ENCODE measurements at places on chromosomes 12 and 14. TPM values are rescaled to one million over a fixed set of nuclear protein-coding genes. Genes with fewer than 3 reads are reported as not detected.
A peak's percentile ranks its signal among the peaks of the same experiment; 100 is the strongest.

- H3K4me1 ChIP-seq: no peaks in the 10 kb centered on the region
- H3K36me3 ChIP-seq: no peaks in the 10 kb centered on the region
- DNase-seq: no peak
These were observed 1.0 kb downstream of the SERPINA5 start for GRCh38 chr14:94582199-94582750.

GRCh38 chr12:27635349-27635972 lies 60.8 kb upstream of the REP15 start:
- no peak overlapping the region for H3K27ac ChIP-seq
- no peaks in the 10 kb centered on the region for H3K36me3 ChIP-seq
- DNase-seq: no peak
- H3K4me3 ChIP-seq: no peak overlapping the region
- H3K4me1 ChIP-seq: no peaks in the 10 kb centered on the region

DNA sequence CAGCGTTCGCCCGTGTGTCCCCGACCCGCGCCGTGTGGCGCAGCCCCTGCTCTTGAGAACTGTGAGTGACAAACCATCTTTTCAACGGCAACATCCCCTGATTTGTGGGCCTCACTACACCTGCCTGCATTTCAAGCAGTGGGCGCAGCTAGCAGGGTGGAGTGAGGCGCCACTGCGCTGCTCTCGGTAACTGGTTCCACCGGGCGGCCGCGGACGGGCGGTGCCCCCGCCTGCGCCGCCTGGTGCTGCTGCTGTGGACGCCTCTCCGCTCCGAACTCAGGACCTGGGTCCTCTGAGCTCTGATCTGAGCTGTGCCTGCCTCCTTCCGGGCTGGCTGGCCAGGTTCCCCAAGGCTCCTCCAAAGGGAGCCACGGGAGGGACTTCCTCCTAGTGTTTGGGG lies 5.9 kb upstream of the DEGS2 start:
- no peaks in the 10 kb centered on the region for H3K36me3 ChIP-seq
- H3K27ac ChIP-seq: no peak overlapping the region
- DNase-seq: no peak
- H3K4me3 ChIP-seq: no peak overlapping the region
- no peaks in the 10 kb centered on the region for H3K27me3 ChIP-seq

DNA sequence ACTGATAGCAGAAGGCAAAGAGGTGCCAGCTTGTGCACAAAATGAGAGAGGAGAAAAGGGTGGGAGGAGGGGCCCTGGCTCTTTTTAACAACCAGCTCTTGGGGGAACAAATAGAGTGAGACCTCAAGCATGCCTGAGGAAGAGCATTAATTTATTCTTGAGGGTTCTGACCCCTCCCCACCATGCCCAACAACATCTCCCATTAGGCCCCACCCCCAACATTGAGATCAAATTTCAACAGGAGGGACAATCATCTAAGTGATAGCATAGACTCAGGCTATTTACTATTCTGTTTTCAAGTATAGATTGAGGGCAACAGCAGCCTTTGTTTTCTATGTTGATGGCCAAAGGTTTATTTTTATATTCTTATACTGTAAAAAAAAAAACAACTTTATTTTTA lies 59.7 kb downstream of the FUT8 start:
- no peaks in the 10 kb centered on the region for H3K36me3 ChIP-seq
- no peak for DNase-seq
- no peak overlapping the region for H3K4me3 ChIP-seq

- no peak overlapping the region for H3K4me3 ChIP-seq
- no peak for DNase-seq
- no peaks in the 10 kb centered on the region for H3K4me1 ChIP-seq
- H3K27me3 ChIP-seq: no peaks in the 10 kb centered on the region
These were observed 141.9 kb downstream of the CRADD start for GRCh38 chr12:93819050-93819491.

DNA sequence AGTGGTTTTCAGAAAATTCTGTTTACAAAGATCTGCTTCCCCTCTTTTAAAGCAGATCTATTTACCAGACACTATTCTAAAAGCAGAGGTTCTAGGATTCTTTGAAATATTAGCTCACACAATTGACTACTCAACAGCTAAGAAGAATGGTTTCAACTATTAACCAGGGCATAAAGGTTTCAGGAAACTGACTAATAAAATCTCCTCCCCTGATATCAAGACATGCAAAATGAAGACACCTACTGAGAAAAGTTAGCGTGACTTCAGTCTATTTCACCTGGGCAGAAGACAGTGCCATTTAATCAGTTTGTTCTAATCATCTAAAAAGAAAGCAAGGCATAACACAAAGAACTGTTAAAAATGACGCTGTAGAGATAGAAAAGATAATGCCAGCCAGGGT lies 22.2 kb downstream of the DAD1 start:
- no peaks in the 10 kb centered on the region for H3K36me3 ChIP-seq
- no peak for DNase-seq
- peaks cover 87% of the 10 kb centered on the region for H3K4me1 ChIP-seq
- no peaks in the 10 kb centered on the region for H3K27me3 ChIP-seq

DNA sequence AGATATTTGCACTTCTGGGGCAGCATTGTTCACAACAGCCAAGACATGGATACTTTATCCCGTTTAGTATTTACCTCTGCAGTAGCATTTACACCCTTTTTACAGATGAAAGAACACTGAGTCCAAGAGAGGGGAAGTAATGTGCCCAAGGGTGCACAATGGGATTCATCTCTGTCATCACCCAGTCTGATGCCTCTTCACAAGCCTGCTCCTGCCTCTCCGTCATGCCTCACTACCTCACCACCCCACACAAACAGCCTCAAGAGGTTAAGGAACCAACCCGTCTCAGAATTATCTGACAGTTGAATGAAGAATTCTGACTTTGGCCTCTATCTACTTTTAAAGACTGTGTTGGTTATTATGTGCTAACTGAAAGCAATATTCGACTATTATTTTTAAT lies 368.4 kb downstream of the ATP23 start:
- H3K27me3 ChIP-seq: no peaks in the 10 kb centered on the region
- no peaks in the 10 kb centered on the region for H3K4me1 ChIP-seq
- no peak overlapping the region for H3K4me3 ChIP-seq
- no peaks in the 10 kb centered on the region for H3K36me3 ChIP-seq
- no peak for DNase-seq

- H3K4me3 ChIP-seq: no peak overlapping the region
- H3K27ac ChIP-seq: no peak overlapping the region
- no peak for DNase-seq
- no peaks in the 10 kb centered on the region for H3K36me3 ChIP-seq
- no peaks in the 10 kb centered on the region for H3K27me3 ChIP-seq
These were observed 44.6 kb downstream of the CCDC85C start for GRCh38 chr14:99559286-99559990.

DNA sequence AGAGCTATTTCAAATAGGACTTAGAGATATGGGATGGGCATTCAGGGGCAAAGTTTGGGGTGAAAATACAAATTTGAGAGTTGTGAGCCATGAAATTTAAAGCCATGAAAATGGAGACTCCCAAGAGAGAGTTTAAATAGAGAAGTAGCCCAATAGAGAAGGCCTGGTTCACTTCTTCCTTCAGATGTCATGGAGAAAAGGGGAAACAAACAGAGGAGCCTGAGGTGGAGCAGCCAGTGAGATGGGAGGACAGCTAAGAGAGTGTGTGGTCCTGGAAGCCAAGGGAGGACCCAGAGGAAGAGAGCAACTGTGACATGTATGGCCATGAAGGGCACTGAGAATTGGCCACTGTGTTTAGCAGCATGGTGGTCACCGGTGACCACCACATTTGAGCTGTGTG lies 12.3 kb upstream of the DYNLL1 start:
- no peak for DNase-seq
- H3K27me3 ChIP-seq: no peaks in the 10 kb centered on the region

DNA sequence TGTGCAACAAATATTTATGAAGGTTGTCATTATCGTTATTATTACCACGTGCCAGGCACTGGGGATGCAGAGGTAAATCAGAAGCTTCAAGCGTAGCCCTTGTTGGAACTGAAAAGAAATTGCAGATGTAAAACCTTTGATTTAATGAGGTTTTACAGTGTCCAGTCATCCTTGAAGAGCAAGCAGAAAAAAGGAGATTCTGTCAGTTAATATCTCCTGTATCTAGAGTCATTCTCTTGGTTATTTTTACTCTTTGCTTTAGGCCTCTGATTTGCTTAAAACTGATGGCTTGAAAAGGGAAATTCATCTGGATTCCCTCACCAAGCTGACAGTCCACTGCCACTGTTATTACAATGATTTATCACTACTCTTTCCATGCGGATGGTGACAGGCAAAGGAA lies 179.3 kb downstream of the GALC start:
- no peaks in the 10 kb centered on the region for H3K36me3 ChIP-seq
- DNase-seq: no peak
- H3K4me1 ChIP-seq: no peaks in the 10 kb centered on the region
- H3K4me3 ChIP-seq: no peak overlapping the region
- no peak overlapping the region for H3K27ac ChIP-seq
- no peaks in the 10 kb centered on the region for H3K27me3 ChIP-seq

- DNase-seq: no peak
- no peak overlapping the region for H3K4me3 ChIP-seq
- no peak overlapping the region for H3K27ac ChIP-seq
- no peaks in the 10 kb centered on the region for H3K36me3 ChIP-seq
- no peaks in the 10 kb centered on the region for H3K4me1 ChIP-seq
- H3K27me3 ChIP-seq: no peaks in the 10 kb centered on the region
These were observed 134.2 kb upstream of the DNM1L start for GRCh38 chr12:32544893-32545292.

DNA sequence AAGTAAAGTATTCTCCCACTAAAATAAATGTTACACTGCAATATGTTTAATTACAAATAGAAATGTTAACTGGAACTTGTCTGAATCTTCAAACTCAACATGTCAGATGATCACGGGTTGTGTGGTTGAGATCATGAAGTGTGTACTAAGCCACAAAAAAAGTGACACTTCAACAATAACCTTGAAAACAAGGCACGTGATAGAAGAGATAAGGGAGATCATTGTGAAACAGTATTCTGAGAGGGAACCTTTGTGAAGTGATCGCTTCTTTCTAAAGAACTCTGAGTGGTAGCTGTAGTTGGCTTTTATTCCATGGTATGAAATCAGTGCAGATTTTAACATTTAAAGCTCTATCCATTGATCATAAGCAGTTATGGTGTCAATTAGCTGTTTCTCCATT lies 60.0 kb downstream of the LIN52 start:
- no peak overlapping the region for H3K27ac ChIP-seq
- no peaks in the 10 kb centered on the region for H3K36me3 ChIP-seq
- DNase-seq: no peak
- H3K4me1 ChIP-seq: no peaks in the 10 kb centered on the region

- no peak for DNase-seq
- H3K36me3 ChIP-seq: no peaks in the 10 kb centered on the region
- no peak overlapping the region for H3K27ac ChIP-seq
These were observed 23.6 kb upstream of the OR4K2 start for GRCh38 chr14:19851365-19851764.

- no peaks in the 10 kb centered on the region for H3K4me1 ChIP-seq
- no peaks in the 10 kb centered on the region for H3K27me3 ChIP-seq
- H3K4me3 ChIP-seq: no peak overlapping the region
- H3K27ac ChIP-seq: no peak overlapping the region
- no peaks in the 10 kb centered on the region for H3K36me3 ChIP-seq
These were observed 852.8 kb upstream of the TMEM132C start for GRCh38 chr12:127414186-127414585.

DNA sequence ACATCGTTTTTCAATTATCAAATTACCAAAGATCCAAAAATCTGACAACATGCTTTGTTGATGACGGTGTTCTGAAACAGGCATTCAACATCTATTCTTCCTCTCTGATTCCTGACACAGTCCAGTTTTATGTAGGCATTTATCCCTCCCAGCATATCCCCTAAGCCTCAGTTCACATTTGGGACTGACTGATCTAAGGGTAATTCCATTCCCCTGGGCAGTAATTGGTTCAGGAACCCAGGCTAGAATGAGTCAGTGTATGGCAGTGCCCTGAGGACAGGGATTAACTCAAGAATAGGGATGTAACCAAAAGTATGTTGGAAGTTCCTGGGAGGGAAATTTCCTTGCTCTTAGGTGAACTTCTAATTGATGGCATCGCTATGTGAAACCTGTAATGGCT lies 10.3 kb upstream of the PCNX1 start:
- no peaks in the 10 kb centered on the region for H3K36me3 ChIP-seq
- DNase-seq: no peak
- no peaks in the 10 kb centered on the region for H3K27me3 ChIP-seq
- peaks cover 40% of the 10 kb centered on the region for H3K4me1 ChIP-seq
- H3K27ac ChIP-seq: no peak overlapping the region
- H3K4me3 ChIP-seq: no peak overlapping the region

- H3K27ac ChIP-seq: no peak overlapping the region
- no peak for DNase-seq
- no peaks in the 10 kb centered on the region for H3K4me1 ChIP-seq
- H3K27me3 ChIP-seq: no peaks in the 10 kb centered on the region
- no peak overlapping the region for H3K4me3 ChIP-seq
These were observed 68.8 kb downstream of the RERG start for GRCh38 chr12:15152456-15152855.

GRCh38 chr14:75831455-75831854 lies 150.3 kb downstream of the TGFB3 start:
- no peaks in the 10 kb centered on the region for H3K36me3 ChIP-seq
- H3K27ac ChIP-seq: peak overlapping the region; percentile 6
- DNase-seq: peak; percentile 45
- H3K27me3 ChIP-seq: no peaks in the 10 kb centered on the region
- peaks cover 26% of the 10 kb centered on the region for H3K4me1 ChIP-seq

DNA sequence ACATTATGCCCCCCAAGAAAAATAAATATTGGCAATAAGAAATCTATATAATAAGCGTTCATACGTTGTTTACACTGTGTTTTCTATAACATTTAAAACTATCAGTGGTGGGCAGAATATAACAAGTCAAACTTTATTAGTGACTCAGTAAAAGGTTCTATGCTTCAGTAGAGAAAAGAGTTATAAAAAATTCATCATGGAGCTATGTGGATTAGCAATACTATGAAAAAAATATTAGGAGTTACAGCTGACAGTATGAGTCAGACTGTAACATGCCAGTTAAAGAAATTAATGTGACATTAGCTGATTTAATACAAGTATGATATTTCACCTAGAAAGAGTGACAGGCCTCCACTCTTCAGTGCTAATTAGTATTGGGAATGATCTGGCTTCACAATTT lies 125.1 kb upstream of the GARIN6 start:
- DNase-seq: no peak
- no peaks in the 10 kb centered on the region for H3K36me3 ChIP-seq
- H3K4me3 ChIP-seq: no peak overlapping the region
- H3K27me3 ChIP-seq: no peaks in the 10 kb centered on the region

GRCh38 chr12:110316861-110317260 lies 35.8 kb downstream of the ATP2A2 start:
- no peaks in the 10 kb centered on the region for H3K27me3 ChIP-seq
- no peak for DNase-seq
- peaks cover 42% of the 10 kb centered on the region for H3K4me1 ChIP-seq
- H3K27ac ChIP-seq: no peak overlapping the region
- no peak overlapping the region for H3K4me3 ChIP-seq

- H3K4me3 ChIP-seq: no peak overlapping the region
- H3K27me3 ChIP-seq: no peaks in the 10 kb centered on the region
- H3K36me3 ChIP-seq: no peaks in the 10 kb centered on the region
- no peak overlapping the region for H3K27ac ChIP-seq
These were observed 21.1 kb upstream of the KRT8 start for GRCh38 chr12:52925717-52926595.

The HOXC9 gene
- not detected for polyA plus RNA-seq

The CLEC2B gene
- 42.2 TPM for polyA plus RNA-seq

The TAS2R14 gene
- 0.99 TPM for polyA plus RNA-seq

The SPSB2 gene
- polyA plus RNA-seq: 16.6 TPM

The INHBC gene
- not detected for polyA plus RNA-seq

The MMP19 gene
- polyA plus RNA-seq: not detected

The TBC1D30 gene
- not detected for polyA plus RNA-seq

The P2RX2 gene
- not detected for polyA plus RNA-seq

The GRIN2B gene
- 0.01 TPM for polyA plus RNA-seq

The MGP gene
- not detected for polyA plus RNA-seq

The P2RX7 gene
- 8.6 TPM for polyA plus RNA-seq

The PPP2R3C gene
- 70.9 TPM for polyA plus RNA-seq

Measured in CD4-positive, alpha-beta memory T cell (primary cell).